ENCODE measurements at places on chromosomes 5 and 9.

GRCh38 chr5:177526191-177526590, 9.4 kb upstream of the DDX41 start:
- no peak for DNase-seq

- DNase-seq, result no peak
These were observed 1093.9 kb upstream of the CDH6 start for GRCh38 chr5:30099634-30100033.

- no peak for DNase-seq
These were observed 34.9 kb downstream of the IQGAP2 start for GRCh38 chr5:76438025-76438424.

- no peak for DNase-seq
These were observed 1.6 kb upstream of the TPM2 start for GRCh38 chr9:35691334-35691650.

- DNase-seq, result no peak
These were observed 63.1 kb downstream of the PPP2R2B start for GRCh38 chr5:146815411-146815810.

DNA sequence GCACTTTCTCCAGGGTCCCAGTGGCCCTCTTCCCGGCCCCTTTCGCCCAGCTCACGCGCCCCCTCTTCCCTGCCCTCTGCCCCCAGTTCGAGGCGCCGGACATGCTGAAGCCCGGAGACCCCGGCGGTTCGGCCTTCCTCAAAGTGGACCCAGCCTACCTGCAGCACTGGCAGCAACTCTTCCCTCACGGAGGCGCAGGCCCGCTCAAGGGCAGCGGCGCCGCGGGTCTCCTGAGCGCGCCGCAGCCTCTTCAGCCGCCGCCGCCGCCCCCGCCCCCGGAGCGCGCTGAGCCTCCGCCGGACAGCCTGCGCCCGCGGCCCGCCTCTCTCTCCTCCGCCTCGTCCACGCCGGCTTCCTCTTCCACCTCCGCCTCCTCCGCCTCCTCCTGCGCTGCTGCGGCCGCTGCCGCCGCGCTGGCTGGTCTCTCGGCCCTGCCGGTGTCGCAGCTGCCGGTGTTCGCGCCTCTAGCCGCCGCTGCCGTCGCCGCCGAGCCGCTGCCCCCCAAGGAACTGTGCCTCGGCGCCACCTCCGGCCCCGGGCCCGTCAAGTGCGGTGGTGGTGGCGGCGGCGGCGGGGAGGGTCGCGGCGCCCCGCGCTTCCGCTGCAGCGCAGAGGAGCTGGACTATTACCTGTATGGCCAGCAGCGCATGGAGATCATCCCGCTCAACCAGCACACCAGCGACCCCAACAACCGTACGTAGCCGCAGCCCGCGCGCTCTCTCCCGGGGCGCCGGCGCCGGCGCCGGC, 1.0 kb downstream of the PRDM6 start:
- no peak for DNase-seq

GRCh38 chr9:95044731-95045508, 272.6 kb downstream of the FANCC start:
- no peak for DNase-seq

GRCh38 chr9:130140706-130141105, 31.5 kb upstream of the NCS1 start:
- DNase-seq, result no peak

- DNase-seq, result no peak
These were observed 150.8 kb downstream of the MEF2C start for GRCh38 chr5:88732181-88732633.

DNA sequence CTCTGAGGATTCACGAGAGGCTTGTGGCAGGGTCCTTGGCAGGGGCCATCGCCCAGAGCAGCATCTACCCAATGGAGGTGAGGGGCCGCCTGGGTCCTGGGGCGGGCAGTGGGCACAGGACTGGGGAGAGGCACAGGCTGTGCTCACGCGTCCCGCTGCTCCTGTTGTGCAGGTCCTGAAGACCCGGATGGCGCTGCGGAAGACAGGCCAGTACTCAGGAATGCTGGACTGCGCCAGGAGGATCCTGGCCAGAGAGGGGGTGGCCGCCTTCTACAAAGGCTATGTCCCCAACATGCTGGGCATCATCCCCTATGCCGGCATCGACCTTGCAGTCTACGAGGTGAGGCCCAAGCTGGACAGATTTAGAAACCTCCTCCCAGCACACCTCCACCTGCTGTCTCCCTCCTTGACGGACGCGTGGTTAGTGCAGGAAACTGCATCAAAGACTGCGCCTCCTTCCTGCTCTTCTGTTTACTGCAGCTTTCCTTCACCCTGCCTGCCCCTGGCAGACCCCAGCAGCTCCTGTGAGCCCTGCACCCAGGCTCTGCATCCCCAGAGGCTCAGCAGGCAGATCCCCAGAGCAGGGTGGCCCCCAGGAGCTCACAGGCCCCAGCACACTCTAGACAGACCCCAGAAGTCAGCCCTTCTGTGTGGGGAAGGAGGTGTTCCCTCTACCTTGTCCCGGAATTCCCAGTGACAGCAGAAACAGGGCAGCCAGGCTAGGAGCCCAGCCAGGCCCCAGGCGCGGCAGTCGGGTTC, 21.2 kb downstream of the PTGES2 start:
- DNase-seq, result no peak

GRCh38 chr5:156009583-156009982, 317.4 kb upstream of the SGCD start:
- DNase-seq, result no peak

DNA sequence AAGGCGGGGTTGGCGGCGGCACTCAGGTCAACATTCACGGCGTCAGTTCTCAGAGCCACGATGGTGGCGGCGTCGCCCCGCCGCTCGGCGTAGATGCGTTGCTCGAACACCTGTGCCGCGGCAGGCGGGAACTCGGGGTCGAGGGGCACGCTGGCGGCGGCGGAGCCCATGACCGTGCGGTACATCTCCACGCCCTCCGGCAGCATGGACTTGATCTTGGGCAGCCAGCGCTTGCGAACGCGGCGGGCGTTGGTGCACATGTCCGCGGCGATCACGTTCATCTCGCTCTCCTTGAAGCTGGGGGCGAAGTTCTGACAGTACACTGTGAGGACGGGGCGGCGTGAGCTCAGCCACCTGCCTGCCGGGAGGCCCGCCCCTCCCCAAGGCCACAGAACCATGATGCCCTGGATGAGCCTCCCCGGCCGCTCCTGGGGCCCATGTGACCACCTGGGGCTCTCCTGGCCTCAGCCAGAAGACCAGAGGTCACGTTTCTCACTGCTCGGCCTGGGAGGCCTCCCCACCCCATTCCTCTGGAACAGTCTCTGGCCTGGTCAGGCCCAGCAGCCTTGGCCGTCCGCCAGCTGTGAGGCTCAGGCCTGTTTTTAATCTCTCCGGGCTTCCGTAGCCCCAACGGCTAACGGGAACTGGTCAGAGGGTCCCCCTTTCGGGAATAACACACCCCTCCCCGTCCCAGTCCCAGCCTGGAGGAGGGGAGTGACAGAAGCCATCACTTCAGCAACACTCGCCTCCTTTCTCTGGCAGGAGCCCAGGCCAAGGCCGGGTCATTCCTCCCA, 50.7 kb upstream of the UBAC1 start:
- DNase-seq, result no peak

- no peak for DNase-seq
These were observed 616.4 kb upstream of the NUDT12 start for GRCh38 chr5:104178829-104179456.

DNA sequence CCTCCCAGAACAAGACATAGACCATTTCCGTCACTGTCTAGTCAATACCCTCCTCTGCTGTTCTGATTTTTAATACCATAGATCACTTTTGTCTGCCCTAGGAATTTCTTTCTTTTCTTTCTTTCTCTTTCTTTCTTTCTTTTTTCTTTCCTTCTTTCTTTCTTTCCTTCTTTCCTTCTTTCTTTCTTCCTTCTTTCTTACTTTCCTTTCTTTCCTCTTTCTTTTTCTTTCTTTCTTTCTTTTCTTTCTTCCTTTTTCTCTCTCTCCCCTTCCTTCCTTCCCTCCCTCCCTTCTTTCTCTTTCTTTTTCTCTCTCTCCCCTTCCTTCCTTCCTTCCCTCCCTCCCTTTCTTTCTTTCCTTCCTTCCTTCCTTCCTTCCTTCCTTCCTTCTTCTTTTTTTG, 49.0 kb upstream of the RAPGEF1 start:
- no peak for DNase-seq

DNA sequence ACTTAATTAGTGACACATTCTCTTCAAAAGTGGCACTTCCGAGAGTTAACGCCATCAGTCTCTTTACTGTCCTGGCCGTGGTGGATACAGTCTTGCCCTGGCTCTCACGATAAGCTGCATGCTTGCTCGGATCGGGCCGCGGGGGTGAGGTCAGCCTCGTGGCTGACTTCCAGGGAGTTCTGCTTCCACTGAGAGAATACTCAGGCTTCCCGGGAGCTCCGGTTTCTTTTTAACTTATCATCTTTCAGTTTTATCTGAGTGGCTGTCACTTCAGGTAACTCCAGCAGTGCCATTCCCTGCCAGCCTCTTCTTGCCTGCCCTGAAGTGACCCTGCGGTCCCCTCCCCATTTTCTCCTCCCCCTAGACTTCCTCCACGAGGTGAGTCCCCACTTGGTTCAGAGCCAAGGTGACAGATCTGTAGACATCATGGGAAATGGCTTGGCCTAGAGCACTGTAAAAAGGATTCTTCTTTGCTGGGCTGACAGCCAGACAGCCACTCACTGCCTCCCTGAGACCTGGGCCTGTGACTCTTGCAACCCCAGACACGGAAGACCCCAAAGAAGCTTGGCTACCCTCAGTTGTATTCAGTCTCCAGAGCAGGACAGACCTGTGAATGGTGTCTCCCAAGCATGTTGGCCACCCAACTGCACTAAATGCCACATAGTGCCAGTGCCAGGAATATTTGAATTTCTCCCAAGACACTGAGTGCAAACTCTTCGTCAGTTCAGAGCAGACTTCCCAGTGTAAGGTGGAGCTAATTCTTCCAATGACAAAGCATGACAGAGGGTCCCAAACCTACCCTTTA, 95.1 kb downstream of the DAPK1 start:
- DNase-seq, result no peak

GRCh38 chr5:37810311-37810710, 29.5 kb downstream of the GDNF start:
- DNase-seq, result no peak

GRCh38 chr9:76741524-76741923, 22.7 kb upstream of the PCA3 start:
- no peak for DNase-seq

DNA sequence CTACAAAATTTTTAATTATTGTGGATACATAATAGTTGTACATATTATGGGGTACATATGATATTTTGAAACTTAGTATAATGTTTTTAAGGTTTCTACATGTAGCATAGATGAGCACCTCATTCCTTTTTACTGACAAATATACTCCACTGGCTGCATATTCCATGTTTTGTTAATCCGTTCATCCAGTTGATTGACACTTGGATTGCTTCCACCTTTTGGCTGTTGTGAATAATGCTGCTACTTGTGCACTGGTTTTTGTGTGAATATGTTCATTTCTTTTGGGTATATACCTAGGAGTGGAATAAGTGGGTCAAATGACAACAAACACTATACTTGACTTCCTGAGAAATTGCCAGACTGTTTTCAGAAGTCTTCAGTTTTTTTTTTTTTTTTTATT, 2.8 kb upstream of the ENTREP1 start:
- no peak for DNase-seq

GRCh38 chr9:100317706-100318105, 35.0 kb downstream of the TEX10 start:
- DNase-seq, result no peak

DNA sequence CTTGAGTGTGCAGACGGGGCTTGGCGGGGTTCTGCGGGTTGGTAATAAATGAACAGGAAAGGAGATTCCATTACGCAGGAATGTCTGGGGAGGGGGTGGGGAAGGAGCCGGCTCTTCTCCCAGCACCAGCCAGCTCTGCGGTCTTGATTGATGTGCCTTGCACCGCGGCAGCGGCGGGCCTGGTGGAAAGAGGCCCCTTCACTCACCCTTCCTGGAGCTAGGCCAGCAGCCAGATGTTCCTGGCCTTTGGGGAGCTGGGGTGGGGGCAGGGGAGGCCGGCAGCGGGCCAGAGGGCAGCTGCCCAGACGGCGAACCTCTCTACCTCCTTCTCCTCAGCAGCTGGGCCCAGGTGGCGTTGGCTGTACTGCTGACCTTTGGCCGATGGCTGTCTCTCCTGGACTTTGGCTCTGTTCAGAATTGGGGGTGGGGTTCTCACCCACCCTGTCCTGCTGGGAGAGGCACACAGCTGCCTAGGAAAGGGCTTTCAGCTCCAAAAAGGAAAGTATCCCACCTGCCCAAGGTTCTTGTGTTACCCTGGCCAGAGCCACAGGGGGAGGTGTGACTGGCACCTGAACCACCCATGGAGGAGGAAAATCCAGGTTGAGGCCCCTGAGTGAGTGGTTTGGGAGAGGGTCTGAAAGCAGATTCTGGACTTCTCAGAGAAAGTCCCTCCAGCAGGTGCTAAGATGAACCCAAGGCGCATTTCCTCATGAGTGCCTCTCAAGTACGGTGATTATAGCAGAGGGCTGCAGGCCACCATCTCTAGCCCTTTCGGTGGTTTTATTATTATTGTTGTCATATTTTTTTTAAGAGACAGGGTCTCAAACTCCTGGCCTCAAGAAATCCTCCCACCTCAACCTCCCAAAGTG, 58.0 kb upstream of the SYNPO start:
- DNase-seq, result no peak

DNA sequence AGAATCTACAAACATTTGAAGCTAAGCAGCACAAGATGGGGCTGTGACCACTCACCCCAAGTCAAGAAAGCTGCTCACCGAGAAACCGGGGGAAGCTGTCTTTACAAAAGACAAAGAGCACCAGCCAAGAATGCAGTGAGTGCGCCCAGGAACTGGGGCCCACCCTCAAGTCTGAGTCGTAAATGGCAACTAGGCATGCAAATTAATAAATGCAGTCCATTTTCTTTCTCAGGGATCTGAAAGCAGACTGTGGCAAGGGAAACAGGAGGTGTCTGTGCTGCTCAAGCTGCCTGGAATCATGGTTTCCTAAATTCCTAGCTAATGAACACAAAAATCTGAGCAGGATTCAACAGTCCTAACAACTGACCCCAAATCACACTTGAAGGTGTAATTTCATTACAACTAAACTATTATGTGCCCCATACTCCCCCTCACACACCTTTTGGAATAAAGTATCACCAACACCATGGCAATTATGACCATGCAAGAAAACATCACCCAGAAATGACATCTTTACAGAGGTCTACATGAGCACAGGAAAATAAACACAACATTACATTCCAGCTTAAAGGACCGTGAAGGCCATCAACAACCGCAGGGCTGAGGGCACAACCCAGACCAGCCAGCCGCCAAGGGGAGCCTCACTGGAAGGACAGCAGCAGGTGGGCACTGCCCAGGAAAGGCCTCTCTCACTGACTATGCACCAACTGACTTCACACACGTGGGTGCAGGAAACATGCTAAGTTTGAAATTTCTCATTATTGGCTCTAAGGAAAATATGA, 17.6 kb downstream of the NSUN2 start:
- no peak for DNase-seq

GRCh38 chr5:112978836-112979235, 2.2 kb downstream of the DCP2 start:
- DNase-seq, result no peak

DNA sequence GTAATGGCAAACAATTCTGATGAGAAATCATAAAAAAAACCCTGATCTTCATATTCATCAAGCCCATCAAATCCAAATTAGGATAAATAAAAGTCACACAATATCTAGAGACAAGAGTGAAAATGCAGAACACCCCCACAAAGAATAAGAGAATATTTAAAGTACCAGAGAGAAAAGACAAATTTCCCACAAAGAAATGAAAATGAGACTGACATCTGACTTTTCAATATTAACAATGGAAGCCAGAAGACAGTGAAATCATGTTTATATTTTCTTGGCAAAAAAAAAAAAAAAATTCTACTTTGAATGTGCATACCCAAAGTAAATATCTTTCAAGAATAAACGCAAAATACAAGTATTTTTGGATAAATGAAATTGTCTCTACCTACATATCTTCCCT, 28.9 kb upstream of the COL5A1 start:
- DNase-seq, result no peak
